ENCODE measurements at places on chromosomes 3 and 15. TPM values are rescaled to one million over a fixed set of nuclear protein-coding genes. Genes with fewer than 3 reads are reported as not detected.

DNA sequence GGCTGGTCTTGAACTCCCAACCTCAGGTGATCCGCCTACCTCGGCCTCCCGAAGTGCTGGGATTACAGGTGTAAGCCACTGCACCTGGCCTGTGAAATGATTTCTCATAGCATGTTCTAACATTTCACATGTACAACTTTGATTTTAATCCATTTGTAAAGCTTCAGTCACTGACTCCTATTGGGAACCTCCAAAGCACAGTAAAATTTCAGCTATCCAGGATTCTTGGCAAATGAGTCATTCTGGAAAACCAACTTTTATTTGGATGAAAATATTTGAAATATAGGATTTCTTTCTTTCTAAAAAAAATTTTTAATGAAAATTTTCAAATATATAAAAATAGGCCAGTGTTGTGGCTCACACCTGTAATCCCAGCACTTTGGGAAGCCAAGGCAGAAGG is 2.7 kb upstream of the LMAN1L start:
- DNase-seq: no peak

DNA sequence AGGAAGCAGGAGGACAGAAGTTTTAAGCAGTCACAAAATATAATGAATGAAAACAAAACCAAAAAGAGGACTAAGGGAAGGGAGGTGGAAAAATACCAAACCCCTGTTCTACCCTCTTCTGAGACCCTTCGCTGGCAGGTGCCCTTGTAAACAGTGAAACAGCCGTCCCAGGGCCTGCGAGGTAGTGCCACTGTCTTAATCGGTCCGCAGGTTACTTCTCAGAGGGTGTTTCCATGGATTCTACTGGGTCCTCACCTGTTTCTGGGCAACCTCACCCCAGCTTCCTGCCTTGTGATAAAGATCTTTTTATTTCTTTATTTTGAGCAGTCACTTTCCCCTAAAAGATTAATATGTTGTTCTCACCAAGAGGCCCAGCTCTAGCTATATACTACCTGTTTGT is 65.3 kb downstream of the SLC30A4 start:
- DNase-seq: no peak

- DNase-seq: no peak
These were observed 280.5 kb downstream of the GAP43 start for GRCh38 chr3:115903843-115904242.

DNA sequence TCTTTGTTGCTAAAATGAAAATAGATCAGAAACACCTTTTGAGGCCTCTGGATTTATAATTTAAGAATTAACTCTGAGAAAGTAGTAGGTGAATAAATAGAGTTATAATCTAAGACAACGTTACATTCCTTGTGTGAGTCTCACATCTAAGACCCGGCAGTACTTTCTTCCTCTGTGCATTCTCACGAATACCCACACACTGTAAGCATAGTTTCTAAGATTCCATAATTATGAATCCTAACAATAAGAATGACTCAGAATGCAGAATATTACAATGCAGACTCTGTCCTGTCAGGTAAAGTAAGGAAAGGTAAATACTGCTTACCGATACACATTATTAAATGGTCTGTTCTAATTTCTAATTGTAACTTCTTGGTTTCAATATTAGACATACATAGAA is 257.7 kb upstream of the CNTN6 start:
- no peak for DNase-seq

DNA sequence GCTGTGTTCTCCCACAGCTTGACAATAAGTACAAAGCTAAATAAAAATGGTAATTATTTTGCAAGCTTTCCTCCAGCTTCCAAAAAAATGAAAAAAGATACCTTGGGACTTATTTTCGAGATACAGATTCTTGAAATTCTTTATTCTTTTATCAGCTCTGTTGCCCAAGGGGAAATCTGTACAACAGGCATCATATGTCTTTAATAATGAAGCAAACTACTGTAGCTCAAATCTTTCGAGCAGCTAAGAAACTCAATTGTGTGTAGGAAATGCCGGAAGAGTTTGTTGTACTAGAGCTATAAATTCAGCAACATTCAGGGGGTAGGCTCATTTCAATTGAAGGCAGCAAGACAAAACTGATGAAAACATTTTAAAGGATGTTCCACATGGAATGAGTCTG is 297.7 kb downstream of the GBE1 start:
- no peak for DNase-seq

DNA sequence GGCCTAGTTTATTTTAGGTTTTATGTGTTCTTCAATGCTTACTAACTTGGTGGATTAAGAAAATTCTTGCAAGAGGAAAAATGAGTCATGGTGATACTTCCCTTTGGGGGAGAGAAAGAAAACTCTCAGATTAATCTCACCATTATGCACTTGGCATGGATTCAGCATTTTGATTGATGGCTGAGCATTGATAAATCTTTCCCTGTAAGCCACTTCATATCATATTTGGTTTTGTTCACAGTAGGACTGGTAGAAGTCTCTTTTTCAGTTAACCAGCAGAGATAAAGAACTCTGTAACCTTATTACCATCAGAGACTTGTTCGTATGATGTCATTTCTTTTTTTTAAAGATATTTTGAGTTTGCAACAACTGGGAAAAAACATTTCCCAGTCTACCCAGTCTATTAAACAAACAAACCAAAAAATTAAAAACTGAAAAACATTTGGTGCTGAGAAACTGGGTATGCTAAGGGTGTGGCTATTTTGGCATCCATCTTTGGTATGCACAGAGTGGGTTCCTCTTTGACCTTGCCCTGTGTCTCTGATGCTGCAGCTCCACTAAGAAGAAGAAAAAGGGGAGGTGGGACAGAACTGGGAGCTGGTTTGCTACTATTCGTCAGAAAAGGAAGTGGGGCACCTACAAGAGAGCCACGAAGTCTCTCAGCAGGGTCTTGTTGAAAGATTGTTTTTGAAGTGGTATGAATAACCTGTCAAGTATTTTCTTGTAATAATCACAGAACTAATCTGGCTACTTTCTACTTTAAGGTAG is 17.2 kb downstream of the TMOD3 start:
- DNase-seq: no peak

DNA sequence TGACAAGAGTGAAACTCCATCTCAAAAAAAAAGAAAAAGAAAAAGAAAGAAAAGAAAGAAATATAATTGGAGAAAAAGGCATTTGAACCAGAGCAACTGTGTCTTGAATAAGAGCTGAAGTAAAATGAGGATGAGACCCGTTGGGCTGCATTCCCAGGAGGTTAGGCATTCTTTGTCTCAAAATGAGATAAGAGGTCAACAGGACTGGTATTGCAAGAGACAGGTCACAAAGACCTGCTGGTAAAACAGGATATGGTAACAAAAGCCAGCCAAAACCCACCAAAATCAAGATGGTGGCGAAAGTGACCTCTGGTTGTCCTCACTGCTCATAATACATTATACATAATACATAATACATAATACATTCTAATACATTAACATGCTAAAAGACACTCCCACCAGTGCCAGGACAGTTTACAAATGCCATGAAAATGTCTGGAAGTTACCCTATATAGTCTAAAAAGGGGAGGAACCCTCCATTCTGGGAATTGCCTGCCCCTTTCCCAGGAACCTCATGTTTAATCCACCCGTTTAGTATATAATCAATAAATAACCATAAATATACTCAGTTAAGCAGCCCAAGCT is 8.6 kb upstream of the TIPIN start:
- DNase-seq: no peak

- no peak for DNase-seq
These were observed 9.2 kb downstream of the SH2D7 start for GRCh38 chr15:78101423-78102105.

GRCh38 chr3:71694358-71694999 is 30.7 kb downstream of the EIF4E3 start:
- no peak for DNase-seq

GRCh38 chr3:149085828-149086231 is 503 bp downstream of the HLTF start:
- DNase-seq: peak; percentile 35

DNA sequence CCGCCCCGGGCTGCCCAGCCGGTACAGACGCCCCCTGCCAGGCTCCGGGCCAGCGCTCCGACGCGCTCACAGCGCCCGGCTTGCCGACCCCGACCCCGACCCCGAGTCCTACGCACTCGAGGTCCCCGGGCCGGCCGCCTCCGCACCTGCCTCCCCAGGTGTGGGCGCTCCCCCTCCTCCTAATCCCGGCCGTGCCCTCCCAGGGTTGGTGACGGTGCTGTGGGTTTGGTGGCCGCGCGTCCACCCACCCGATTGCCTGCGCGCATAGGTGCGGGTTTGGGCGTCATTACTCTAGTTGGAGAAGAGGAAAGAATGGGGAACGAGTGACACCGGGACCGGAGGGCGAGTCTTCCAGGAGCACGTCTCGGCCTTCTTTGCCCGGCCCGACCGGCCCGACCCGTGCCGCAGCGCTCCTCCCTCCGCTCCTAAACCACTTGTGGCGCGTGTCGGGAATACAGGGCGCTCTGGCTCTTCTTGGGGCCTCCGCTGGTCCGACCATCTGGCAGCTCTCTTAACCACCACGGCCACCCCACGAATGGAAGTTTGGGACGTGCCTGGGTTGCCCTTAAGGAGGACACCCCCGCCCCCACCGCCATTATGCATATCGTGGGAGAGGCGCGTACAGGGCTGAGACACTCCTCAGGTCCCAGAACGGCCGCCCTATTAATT is 810 bp upstream of the THRB start:
- no peak for DNase-seq

DNA sequence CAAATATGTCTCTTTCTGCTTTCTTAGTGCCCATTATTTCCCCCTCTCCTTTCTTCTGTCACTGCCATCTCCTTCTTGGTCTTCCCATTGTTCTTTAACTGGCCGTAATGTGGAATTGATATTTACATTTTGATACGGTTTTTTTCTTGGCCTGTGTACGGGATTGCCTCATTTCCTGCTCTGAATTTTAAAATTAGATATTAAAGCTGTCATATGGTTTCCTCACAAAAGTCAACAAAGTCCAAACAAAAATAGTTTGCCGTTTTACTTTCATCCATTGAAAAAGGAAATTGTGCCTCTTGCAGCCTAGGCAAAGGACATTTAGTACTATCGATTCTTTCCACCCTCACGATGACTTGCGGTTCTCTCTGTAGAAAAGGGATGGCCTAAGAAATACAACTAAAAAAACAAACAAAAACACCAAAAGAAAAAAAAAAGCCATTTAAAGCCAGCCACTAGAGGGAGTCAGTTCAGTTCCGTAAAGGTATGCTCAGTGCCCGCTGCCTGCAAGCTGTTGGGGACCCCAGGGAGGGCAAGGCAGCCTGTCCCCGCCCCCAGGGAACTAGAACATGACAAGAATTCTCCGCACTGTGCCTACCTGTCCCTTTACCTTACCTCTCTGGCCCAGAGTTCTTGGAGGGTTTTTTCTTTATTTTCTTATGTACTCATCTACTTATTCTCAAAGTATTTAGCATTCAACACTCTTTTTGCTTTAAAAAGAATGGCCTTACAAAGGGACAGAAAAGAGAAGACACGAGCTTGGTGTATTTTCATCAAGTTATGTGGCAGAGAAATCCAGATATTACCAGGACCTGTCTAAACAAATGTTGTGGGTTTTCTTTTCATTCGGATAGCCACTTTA is 30.0 kb upstream of the NR2E3 start:
- no peak for DNase-seq

DNA sequence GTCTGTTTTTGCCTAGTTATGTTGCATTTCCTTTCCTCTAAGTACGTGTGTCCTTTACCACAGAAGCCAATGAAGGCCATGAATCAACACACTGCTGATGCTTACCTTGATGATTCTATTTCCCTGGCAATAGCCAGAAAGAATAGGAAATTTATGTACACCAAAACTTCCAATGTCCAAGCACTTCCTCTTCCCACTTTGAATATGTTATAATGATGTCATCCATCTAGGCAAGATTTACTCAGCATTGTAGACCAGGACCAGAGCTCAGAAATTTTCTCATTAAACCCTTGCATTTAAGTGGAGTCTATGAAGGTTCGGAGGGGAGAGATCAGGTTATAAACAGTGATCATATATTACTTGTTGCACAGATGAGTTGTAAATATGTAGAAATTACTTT is 126.0 kb downstream of the THRB start:
- no peak for DNase-seq

DNA sequence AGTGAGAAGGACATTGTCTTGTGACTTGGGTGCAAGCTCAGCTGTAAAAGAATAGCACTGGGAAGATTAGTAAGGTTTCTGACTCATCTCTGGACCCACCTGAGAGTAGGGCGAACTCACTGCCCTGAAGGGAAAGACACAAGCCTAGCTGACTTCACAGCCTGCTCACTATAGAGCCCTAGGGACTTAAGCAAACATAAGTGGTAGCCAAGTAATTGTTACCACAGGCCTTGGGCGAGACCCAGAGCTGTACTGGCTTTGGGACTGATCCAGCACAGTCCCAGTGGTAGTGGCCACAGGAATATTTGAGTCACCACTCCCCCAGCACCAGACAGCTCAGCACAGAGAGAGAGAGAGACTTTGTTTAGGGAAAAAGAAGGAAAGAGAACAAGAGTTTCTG is 429.9 kb downstream of the TBL1XR1 start:
- DNase-seq: no peak

DNA sequence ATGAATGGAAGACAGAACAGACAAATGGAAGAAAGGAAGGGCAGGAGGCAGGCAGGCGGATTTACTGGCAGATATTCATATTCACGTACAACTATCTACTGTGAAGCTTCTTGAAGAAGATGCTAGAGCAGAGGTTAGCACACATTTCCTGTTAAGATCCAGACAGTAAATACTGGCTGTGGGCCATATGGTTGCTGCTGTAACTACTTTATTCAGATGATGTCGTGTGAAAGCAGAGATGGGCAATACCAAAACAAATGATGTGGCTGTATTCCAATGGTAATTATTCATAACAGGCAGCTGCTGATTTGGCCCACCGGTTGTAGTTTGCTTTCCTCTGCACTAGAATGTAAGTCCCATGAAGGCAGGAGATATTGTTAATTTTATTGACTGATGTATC is 115.7 kb upstream of the PRTG start:
- no peak for DNase-seq

DNA sequence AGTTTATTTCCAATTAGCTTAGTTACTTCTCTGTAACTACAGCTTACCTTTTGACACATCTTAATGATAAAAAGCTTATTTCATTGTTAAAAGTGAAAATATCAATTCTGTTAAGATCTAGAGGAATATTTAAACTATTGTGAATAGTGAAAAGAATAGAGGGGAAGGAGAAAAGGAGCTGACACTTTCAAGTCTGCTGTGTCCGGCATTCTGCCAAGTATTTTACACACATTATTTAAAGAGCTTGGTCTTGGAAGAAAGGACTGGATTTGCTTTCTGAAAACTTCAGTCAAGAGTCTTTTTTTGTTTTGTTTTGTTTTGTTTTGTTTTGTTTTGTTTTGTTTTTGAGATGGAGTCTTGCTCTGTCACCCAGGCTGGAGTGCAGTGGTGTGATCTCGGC is 34.8 kb downstream of the CCDC80 start:
- no peak for DNase-seq

Gene CORO2B
- 19.8 TPM for total RNA-seq

Gene CHST14
- total RNA-seq: 1.6 TPM

Gene PLA2G4E
- not detected for total RNA-seq

Gene SAMMSON
- total RNA-seq: 0.47 TPM

Gene MUSTN1
- total RNA-seq: not detected

Gene SH2D7
- not detected for total RNA-seq

Gene MKRN3
- total RNA-seq: 25.7 TPM

Measured in occipital lobe (tissue), 3 donors.